NCI-H2081 (cell line): ENCODE measurements at places on chromosomes 13 and 19.

- DNase-seq, result no peak
Observed at GRCh38 chr13:45194081-45194939, 6.5 kb downstream of the KCTD4 start.

DNA sequence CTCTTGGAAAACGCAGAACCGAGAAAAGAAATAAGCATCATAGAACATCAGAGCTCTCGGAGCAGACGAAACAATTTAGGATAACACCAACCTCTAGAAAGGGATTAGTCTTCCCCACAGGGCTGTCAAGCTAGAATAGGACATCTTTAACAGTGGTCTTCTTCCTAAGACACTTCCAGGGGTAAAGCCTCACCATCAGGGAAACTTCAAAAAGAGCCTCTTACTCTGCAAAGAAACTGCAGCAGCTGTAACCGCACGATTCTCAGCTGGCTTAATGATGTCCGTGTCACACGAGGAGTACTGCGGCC is 642 bp downstream of the ZNF571 start:
- no peak for DNase-seq

DNA sequence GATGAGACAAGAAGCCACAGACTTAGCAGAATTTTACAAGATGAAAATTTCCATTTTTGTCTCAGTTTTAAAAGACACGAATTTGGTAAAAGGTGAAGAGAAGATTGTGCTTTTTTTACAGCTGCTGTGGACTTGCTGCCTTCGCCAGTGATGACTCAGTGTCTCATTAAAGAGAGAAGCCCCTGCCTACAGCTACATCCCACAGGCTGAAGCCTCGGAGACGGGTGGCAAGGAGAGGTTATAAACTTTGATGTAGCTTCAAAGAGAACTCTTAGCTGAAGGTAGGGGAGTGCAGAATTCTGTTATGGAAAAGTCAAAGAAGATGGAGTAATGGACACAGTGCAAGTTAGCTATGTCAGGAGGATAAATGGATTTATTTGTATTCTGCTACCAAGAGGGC is 683.4 kb upstream of the ARGLU1 start:
- DNase-seq, result no peak

GRCh38 chr19:10104665-10105508 is 1.3 kb upstream of the PPAN start:
- no peak for DNase-seq

- DNase-seq, result no peak
Observed at GRCh38 chr19:2057484-2058469, 6.7 kb upstream of the MKNK2 start.

GRCh38 chr19:18670312-18670711 is 13.2 kb upstream of the CRTC1 start:
- DNase-seq, result no peak

- no peak for DNase-seq
Observed at GRCh38 chr13:33800646-33801186, 17.2 kb upstream of the RFC3 start.

DNA sequence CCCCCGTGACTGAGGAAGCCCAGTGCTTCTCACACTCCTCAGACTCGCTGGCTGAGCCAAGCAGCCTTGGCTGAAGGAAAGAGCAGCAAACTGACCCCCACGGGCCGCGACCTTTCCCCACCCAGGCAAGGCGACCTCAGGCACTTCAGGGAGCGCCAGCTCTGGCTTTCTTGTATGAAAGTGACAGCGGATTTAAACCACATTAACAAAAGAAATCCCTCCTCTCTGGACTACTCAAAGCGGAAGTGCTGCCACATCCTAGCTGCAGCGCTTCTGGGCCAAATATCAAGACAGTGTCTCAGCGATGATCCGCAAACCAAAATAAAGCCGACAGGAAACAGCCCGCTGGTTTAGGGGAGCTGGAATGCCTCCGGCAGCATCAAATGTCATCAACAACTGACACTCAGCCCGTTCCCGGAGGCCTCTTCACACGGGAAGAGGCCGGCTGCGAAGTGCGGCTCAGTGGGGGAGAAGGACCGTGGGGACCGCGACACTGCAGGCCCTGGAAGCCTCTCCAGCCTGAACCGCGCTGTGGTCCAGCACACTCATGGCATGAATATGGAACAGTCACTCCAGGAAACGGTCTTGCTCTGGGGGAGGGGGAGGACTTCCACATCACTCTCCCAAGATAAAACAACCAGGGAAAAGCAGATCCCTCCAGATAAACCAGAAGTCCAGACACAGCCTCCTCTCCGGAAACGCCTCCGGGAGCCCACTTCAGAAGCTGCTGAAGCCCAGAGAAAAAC is 1.4 kb downstream of the RASA3 start:
- DNase-seq, result no peak

- DNase-seq, result no peak
Observed at GRCh38 chr19:17648097-17648660, 40.0 kb downstream of the UNC13A start.

DNA sequence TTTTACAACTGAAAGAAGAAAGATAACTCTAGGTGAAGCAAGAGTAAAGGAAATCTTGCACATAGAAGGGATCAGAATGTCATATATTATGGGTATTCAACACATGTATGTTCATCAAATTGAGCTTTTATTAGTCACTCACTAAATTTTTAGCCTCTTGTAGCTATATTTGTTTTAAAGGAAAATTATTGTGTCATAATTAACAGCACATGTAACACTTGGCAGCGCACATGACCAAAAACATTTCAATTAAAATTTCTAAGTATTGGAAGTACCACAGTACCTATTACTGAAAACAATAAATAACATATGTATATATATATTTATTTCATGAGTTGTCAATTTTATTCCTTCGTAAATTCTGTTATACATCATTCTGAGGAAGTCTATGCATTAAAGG is 2800.4 kb downstream of the PCDH9 start:
- no peak for DNase-seq

- peak; percentile 95 for DNase-seq
Observed at GRCh38 chr13:30832845-30833332, 73.2 kb upstream of the MEDAG start.

- DNase-seq, result no peak
Observed at GRCh38 chr13:18212873-18213272, 968.8 kb downstream of the TUBA3C start.

GRCh38 chr19:6599866-6600454 is 9.0 kb upstream of the CD70 start:
- no peak for DNase-seq

DNA sequence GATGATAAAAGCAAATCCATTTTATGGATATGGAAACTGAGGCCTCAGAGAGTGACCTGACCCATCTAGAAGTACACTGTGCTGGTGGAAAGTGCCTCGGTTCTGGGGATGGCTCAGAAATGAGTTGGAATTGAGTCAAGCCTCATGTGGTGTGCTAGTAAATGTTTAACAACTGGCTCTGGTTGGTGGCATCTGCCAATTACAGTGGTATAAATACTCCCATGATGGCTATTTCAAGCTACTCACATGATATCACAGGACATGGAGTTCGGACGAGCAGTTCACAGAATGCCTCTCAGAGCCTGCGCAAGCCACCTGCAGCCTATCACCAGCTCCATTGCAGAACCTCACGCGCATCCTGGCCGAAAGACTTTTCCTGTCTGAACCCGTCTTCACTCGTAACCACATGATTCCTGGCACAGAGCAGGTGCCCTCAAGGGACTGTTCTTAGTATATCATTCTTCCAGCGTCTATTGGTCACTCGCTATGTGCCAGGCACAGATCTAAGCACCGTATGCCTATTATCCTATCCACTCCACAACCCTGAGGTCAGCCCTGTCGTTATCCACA is 9.1 kb downstream of the TMEM150B start:
- DNase-seq, result no peak

DNA sequence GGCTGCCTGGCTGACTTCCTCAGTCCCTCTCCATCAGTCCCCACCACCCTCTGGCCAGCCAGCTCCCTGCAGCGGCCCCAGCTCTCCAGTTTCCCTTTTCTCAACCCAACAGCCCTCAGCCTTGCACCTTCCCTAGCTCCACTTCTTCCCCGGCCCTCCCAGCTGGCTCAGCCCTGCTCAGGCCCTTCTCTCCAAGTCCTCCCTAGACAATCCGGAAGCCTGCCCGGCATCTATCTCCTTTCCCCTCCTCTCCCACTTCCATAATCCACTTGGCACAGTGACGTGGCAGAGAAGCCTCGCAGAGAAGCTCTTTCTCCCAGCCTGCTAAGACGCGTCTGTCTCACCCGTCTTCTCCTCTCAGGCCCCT is 1.1 kb downstream of the UBXN6 start:
- no peak for DNase-seq

GRCh38 chr19:37346091-37346490 is 24.8 kb upstream of the ZNF527 start:
- DNase-seq, result no peak

DNA sequence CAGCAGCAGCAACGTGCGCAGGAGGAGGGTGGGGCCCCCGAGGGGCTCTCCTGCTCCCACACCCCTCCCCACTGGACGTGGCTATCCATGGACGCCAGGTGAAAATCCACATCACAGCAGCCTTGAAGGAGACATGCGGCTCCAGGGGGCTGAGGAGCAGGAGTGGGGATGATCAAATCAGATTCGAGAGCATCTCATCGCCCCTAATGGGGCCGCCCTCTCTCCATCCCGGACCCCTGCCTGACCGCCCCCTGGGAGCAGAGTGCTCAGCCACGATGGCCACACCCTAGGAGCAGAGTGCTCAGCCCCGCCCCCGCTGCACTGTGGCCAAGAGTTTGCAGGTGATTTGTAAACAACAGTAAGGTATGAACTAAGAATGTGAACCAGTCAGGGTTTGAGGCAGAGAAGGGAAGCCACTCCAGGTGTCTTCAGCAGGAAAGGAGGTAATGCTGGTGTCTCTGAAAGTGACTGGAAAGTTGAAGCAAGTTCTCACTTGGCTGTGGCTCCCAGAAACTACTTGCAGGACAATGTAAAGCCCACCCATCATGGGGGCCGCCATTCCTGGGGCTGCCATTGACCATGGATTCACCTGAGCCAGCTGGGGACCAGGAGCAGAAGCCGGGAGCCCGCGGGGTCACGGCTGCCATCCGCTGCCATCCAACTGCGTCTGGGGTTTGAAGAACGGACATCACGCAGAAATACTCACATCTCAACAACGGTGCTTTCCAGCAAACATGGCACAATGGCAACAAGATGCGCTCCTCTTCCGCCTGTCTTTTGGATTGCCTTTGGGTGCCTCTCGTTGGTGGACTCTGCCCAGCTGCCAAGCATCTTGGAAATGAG is 71.8 kb downstream of the SPACA7 start:
- DNase-seq, result no peak

DNA sequence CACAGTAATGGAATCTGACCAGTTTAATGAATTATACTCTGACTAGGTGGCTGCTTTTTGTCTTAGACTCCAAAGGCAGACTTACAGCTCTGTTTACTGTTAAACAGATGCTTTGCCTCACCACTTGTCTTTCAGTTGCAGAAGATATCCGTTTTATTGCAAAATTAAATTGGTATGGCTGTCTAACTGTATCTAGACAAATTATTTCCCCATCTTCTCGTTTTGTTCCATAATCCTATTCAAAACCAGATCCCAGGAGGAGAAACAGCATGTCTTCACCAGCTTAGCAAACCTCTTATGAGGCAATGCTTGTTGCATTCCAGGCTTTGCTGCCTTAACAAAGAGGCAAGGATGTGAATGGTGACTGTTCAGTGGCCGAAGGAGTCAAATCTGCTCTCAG is 215.6 kb downstream of the TDRD3 start:
- DNase-seq, result no peak
